HS-5 (cell line): ENCODE measurements at places on chromosomes 2 and 18.

DNA sequence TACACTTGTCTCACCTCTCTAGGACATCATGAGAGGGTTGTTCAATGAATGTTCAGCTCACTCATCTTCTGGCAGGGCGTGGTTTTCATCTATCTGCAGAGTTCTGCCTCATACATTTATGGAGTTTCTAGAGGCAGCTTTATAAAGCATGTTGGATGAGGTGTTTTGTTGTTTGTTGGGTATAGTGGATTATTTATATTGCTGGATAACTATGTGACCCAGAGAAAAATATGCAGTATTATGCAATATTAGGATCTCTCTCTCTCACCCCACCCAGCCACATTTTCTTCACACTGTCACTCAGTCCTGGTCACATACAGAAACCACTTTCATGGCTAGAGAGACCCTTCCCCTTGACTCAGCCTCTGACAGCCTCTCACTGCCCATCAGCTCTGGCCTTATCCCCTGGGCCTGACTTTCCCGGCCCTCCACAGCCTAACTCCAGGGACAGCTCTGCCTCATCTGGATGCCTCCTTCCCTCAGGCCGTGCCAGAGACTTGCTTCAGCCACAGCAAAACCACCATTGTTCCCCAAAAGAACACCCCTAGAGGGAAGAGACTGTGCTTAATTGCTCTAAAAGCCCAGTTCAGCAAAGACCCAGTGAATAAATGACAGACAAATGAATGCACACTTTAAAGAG lies 260.3 kb downstream of the MYCN start:
- no peak for DNase-seq

DNA sequence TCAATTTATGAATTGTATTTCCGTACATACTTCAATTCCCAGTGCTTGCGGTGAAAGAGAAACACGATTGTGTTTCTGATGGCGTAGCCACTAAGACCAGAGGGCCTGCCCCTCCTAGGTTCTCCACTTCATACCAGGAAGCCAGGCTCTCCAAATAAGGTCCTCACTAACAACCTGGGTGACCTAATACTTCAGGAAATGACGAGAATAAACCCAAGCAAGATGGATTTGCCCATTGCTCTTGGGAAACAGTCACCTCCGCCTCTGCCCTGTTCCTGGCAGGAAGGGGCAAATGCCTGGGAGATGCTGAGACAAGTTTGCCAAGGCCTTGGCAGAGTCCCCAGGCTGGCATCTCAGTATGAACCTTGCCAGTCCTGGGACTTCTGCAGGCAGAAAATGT lies 41.8 kb downstream of the TTC32 start:
- no peak for DNase-seq

DNA sequence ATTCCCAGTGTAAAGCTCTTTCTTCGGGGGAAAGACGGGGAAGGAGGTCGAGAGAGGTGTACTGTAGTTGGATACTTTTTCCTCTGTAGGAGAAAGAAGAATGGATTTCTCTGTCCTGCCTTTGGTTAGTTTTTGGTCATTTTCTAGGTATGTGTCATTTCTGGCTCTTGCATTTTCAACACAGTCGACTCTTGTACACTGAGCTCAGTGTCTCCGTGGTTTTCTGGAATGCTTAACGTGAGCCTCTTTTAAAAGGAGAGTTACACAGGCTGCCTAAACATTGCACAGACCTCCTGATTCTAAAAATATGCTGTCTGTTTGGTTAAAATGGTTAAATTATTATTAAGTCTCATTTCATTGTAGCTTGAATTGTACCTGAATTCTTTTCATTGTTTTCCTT lies 21.8 kb upstream of the GLS start:
- DNase-seq, result no peak

DNA sequence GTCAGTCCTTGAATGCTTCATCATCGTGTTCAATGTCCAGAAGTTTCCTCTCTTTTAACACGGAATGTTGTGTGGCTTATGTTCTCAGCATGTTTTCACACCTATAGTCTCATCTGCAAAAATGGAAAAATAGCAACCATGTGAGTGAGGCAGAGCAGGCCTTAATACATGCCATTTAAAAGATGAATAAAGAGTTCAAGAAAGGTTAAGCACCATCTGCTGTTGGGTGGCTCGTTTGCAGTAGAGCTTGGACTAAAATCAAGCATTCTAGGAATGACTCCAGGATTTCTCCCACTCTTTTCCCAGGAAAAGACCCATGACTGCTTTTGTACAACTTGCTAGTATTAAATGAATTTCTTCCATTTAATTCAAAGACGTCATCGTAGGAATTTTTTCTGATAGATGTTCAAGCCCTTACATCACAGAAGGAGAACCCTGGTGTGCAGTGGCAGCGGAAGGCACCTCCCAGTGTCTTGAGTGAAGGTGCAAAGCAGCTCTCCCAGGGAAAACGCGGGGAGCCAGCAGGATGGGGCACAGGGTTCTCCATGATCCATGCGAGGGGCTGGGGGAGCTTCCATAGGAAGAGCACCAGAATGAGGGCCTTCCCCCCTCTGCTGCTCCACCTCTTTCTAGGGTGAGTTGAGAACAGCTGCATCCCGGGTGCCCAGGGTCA lies 9.6 kb downstream of the DCDC2C start:
- DNase-seq, result no peak

DNA sequence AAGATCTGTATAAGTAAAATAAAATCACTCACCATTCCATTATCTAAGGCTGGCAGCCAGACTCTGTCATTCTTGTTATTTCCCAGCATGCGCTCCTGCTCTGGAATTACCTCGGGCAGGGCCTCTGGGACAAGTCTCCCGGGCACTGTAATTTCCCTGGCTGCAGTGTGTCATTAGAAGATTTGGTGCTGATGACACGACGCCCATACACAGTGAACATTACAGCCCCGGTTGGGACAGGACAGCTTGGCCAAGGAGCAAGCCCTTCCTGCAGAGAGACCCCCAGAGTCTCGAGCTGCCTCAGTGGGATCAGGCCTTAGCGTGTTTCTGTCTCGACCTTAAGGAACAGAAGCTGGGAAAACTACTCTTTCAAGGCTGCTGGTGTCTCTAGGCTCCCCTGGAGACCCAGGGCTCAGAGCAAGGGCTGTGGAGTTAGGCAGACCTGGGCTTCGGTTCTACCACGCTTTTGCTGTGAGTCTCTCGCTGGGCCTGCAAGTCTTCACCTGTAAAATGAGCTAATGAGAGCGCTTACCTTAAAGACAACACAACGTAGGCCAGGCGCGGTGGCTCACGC lies 39.7 kb downstream of the SMAD7 start:
- no peak for DNase-seq
